ENCODE measurements at places on chromosomes 12 and 14. TPM values are rescaled to one million over a fixed set of nuclear protein-coding genes. Genes with fewer than 3 reads are reported as not detected.

Gene IQSEC3
- total RNA-seq: not detected

Gene ISM2
- total RNA-seq: 0.51 TPM

Gene CATSPERB
- not detected for total RNA-seq

Gene GLS2
- total RNA-seq: not detected

Gene TAS2R7
- total RNA-seq: not detected

All from A549 treated with Mapracorat at 1 μM for 4 hours (cell line).